Stimulated activated CD8-positive, alpha-beta memory T cell treated with anti-CD3 and anti-CD28 coated beads, Interleukin-4, amount 100 ng/mL, for 1 hour (primary cell): ENCODE measurements at places on chromosomes 4 and X.

GRCh38 chrX:11064851-11065600 lies 46.1 kb upstream of the HCCS start:
- no peak for DNase-seq

GRCh38 chr4:168844353-168845049 lies 165.6 kb downstream of the CBR4 start:
- no peak for DNase-seq

- no peak for DNase-seq
Observed at GRCh38 chr4:53459548-53459947, 82.1 kb downstream of the FIP1L1 start.

- no peak for DNase-seq
Observed at GRCh38 chr4:176054942-176055341, 10.7 kb upstream of the WDR17 start.

DNA sequence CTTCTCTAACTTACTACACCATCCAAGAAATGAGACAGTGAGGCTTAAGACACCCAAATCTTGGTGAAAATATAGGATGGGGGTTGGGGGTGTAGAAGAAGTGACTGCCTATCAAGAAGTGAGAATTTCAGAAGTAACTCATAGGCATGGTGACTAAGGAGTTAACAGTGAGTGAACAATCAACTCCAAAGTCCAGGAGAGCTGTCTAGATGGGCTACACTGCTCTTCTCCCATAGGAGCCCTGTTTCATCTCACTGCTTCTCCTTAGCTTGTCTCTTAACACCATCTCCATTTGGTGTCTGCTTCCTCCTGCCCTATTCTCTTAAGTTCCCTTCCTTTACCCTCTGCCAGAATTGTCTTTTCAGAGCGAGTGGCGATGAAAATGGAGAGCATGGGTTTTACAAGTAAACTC lies 22.7 kb downstream of the FABP2 start:
- no peak for DNase-seq

DNA sequence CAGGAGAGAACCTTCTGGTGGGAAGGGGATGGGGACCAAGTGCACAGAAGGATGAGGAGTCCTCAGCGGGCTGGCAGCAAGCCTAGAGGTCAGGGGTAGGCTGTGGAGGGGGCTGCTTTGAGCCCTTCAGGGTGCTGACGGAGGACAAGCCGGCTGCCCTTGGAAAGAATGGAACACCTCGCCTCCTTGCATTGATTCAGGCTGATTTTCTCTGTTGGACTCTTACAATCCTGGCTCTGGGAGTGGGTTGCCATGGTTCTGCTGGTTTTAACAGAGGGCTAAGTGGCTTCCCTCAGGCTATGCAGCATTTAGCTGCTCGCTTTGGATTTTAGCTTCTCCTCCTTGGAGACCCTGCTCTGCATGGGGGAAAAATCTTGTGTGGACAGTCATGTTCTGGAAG lies 49.4 kb upstream of the CHRNA9 start:
- no peak for DNase-seq

DNA sequence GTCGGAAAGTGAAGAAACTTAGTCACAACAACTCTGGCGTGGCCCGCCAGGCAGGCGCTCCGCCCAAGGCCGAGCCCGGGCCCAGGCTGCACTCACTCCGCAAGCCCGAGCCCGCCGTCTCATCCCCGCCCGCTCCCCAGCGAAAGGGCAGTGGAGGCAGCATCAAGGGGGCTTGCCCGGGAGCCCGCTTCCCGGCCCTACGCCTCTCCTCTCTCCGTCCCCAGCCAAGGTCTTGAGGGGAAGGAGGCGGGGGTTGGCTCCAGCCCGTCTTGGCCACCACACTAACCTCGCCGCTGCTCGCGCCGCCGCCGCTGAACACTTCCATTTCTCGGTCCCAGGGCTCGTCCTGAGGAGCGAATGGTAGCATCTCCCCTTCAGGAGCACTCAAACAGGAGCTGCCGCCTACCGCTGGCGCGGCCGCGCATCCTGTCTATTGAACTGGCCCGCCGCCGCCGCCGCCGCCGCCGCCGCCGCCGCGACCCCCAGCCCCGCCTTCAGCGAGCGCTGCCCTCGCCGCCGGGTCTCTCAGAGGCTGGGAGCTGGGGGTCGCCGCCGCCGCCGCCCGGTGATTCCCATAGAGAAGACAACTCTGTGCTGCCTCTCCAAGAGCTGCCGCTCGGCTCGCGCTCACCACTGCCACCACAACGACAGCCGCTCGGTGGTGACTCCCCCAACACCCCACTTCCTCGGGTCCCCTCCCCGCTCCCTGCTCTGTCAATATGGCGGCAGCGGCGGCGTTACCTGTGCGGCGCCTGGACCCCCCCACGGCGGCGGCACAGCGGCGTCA lies at the start of gene RPS6KA6:
TSS of gene RPS6KA6 (minus strand) at position 667 of the 787 bp plus-strand sequence. CDS start at position 367, 300 bp downstream.
- no peak for DNase-seq

DNA sequence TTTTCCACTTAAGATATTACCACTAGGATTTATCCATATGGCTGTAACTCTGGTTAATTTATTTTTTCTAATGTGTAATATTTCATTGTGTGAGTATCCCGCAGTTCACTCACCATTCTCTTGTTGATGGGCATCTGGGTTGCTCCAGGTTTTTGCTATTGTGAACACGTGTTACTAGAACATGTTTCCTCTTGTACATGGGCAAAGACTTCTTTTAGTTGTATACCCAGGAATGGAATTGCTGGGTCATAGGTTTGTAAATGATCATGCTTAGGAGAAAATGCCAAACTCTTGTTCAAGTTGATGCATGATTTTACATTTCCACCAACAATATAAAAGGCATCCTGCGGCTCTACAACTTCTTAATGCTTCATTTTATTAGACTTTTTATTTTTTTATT lies 26.8 kb downstream of the SYNPO2 start:
- no peak for DNase-seq

- no peak for DNase-seq
Observed at GRCh38 chrX:21798677-21799219, 40.7 kb upstream of the MBTPS2 start.
